ENCODE measurements at places on chromosomes 6 and 20. TPM values are rescaled to one million over a fixed set of nuclear protein-coding genes. Genes with fewer than 3 reads are reported as not detected.

Gene MEI4
- total RNA-seq: not detected

Gene COL9A1
- not detected for total RNA-seq

Gene ZBTB46
- total RNA-seq: 67.1 TPM

Gene SLC22A7
- total RNA-seq: not detected

Gene SAMD10
- total RNA-seq: 5.9 TPM

DNA sequence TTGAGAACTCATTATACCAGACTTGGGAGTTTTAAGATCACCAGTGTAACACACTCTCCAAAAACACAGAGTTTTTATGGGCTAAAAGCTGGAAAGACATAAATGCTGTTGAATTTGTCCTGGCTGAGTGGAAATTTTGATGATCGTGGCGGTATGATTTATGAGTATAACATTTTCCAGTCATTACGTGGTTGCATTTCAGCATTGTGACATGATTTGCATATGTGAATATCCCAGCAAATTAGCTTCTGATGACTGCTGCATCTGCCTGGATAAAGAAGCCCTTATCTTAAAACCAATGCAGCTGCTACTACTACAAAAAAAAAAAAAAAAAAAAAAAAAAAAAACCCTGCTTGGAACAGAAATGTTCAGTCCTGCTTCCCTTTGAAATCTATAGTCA lies 850.9 kb downstream of the TFAP2A start:
- DNase-seq: no peak

DNA sequence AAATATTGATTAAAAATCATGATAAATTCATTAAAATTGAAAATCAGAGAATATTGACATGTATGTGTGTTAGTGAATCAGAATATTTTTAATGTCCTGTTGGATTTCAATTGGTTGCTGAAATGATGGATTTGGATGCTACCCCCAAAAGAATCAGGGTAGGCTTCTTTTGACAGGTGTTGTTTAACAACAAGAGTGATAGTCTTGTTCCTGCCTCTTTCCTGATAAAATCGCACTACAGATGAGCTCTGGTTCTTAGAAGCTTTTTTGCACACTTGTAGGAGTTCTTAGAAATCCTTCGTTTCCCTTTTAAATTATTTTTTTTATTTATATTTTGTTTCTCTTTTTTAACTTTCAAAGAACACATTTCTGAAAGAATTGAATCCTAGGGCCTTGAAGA lies 259.5 kb downstream of the FARS2 start:
- DNase-seq: no peak

DNA sequence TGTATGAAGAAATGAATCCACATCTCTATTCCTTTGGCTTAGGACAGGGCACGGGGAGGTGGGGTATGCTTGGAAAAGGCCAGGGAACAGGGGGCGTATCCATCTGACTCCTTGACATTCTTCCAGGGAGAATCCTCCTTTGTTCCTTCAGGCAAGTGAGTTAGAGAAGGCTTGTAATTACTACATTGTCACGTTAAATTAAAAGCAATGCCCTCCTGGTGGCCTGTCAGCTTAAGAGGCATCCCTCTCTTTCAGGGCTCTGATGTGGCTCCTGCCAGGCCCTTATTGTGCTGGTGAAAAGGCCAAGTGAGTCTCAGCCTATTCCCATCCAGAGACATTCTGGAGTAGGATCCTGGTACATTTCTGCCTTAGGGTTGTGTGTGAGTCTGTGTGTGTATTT lies 128.3 kb downstream of the FOXA2 start:
- no peak for DNase-seq

- no peak for DNase-seq
These were observed 354.1 kb upstream of the ARID1B start for GRCh38 chr6:156423075-156423474.

- no peak for DNase-seq
These were observed 35.9 kb downstream of the MOXD1 start for GRCh38 chr6:132365281-132365907.

DNA sequence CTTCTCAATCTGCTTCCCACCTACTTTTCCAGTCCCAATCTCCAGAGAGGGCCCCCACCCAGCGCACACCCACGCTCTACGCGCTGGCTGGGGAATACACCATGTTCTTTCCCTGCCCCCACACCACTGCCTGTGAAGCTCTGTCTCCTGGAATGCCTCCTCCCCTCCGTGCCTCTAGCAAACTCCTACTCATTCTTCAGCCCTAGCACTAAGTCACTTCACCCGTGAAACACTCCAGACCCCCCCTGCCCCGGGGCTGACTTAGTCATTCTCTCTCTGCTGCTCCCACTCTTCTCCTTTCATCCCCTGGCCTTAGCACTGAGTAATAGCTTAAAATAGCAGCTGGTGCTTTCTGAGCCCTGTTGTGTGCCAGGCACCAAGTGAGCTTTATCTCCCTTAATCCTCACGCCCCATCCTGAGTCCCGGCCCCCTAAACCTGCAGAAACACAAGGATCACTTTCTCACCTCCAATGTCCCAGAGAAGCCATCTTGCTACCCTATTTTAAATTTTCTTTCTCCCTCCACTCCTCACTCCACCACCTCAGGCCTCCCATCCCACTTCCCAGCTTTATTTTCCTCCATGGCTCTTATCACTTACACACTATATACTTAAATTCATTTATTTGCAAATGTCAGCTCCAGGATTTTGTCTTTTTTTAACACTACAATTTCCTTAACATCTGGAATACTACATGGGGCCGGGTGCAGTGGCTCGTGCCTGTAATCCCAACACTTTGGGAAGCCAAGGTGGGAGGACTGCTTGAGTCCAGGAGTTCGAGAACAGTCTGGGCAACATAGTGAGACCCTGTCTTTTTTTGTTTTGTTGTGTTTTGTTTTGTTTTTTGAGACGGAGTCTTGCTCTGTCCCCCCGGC lies 6.3 kb upstream of the PARD6B start:
- no peak for DNase-seq

- DNase-seq: no peak
These were observed 66.8 kb upstream of the IYD start for GRCh38 chr6:150301846-150302519.

- peak; percentile 93 for DNase-seq
These were observed 3.0 kb upstream of the TGM2 start for GRCh38 chr20:38167851-38168760.

DNA sequence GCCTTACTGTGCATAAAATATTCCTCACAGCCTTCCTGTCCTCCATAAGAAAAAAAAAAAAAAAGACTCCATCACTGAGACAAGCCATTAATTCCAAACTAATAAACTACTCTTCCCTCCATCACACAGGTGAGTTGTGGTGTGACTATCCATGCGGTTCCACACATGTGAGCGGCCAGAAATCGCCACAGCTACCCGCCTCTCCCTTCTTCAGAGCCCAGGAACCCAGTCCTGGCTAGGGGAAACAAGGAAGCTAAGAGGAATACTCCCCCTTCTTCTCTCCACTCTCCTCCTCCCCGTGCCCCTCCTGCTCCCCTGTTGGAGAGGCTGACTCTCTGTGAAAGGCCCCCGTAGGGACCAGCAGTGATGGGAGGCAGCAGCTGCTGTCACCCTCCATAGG lies 128.6 kb upstream of the ARID1B start:
- no peak for DNase-seq

DNA sequence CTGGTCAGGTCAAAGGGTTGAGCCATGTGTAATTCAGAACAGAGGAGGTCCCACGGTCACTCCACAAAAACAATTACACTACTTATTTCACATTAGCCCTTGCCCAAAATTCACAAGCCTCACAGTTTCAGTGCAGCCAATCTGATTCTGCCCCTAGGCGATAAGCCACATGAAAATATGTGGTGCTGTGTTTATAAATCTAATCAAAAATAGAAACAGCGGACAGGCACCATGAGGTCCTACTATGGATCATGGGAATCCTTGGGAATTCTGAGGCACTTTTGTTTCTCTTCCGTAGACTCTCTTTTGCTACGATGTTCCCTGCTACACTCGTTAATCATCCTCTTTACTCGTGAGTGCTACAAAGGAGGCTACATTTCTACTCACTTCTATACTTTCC lies 476.1 kb downstream of the TFAP2A start:
- DNase-seq: no peak

DNA sequence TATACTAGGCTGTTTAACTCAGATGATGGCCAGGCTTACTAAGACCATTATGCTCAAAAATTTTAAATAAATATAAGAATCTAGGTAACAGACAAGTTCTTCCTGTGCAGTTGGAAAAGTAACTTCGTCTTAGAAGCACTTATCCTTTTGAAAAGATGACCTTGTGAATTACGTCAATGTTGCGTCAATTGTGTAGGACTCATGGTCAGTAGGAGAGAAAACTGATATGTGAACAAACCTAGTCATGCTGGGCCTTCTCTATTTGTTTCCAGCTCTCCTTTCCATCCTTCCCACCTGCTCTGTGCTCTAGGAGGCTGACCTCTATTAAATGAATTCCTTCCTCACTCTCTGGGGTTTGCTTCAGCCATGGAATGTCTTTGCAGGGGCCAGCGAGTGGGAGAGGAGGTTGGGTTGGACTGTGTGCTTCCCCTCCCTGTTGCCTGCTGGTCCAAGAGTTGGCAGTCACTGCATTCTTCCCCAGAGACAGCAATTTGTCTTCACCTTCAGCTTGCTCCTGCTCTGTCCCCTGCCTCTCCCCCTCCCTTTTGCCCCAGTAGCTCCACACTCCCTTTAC lies 128.0 kb upstream of the TNFAIP3 start:
- DNase-seq: no peak

DNA sequence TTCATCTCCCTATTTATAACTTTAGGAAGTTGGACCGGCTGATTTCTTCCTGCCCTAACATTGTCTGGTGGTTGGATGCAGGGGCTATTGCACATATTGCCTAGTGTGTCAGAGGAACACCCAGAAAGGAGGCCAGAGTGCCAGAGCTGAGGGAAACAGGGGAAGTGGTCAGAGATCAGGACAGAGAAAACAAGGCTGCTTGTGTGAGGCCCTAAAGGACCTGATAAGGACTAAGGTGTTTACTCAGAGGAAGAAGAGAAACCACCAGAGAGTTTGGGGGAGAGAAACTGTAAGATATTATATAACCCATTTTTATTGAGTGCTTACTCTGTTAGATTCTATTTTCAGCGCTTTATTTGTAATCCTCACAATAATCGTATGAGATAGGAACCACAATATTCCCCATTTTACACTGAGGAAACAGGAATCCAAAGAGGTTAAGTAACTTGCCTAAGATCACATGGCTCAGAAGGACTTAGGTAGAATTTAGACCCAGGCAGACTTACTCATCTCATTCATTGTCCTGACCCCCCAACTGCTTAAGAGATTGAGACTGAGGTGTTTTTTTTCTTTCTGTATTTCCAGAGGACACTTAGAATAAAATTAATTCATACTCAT lies 54.0 kb upstream of the REV3L start:
- DNase-seq: peak; percentile 27
